Stimulated activated CD4-positive, alpha-beta T cell treated with anti-CD3 and anti-CD28 coated beads, Interleukin-1b, Interleukin-23, amount 100 ng/mL, for 24 hours (primary cell): ENCODE measurements at places on chromosomes 4 and X.
A peak's percentile ranks its signal among the peaks of the same experiment; 100 is the strongest.

DNA sequence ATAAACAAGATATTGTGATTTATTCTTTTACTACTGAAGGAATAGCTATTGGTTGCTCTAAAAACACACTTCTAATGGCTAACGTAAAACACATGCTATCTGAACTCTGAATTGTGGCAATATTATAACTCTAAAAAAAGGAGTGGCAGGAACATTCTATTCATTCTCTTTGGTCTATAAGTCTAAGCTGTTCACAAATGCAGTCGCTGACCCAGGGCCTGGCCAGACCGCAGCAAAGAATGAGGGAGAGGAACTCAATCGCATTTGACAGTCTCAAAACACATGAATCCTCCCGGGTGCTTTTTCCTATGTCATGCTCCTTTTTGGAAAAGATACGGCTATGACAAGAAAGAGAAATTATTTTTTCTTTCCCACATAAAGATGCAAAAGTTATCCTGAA, 651.6 kb upstream of the PITX2 start:
- no peak for DNase-seq

- DNase-seq, result no peak
These were observed 180.2 kb downstream of the ARAP2 start for GRCh38 chr4:36064117-36064516.

- DNase-seq, result no peak
These were observed 103.9 kb downstream of the ARAP2 start for GRCh38 chr4:36140421-36140820.

DNA sequence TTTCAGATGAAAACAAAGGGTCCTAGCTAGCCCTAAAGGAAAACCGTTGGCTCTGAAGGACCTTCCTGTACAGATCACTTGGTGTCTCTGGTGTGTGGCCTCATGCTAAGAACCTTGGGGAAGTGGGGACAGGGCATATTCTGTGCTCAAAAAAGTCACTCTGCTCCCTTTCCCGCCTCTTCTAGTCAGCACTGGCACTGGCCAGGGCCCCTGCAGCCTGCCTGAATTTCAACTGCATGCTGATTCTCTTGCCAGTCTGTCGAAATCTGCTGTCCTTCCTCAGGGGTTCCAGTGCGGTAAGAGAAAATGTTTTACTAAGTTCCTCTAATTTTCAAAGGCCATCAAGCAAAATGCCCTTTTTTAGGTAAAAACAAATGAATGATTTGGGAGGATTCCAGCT, 3.4 kb downstream of the CYBB start:
- no peak for DNase-seq

DNA sequence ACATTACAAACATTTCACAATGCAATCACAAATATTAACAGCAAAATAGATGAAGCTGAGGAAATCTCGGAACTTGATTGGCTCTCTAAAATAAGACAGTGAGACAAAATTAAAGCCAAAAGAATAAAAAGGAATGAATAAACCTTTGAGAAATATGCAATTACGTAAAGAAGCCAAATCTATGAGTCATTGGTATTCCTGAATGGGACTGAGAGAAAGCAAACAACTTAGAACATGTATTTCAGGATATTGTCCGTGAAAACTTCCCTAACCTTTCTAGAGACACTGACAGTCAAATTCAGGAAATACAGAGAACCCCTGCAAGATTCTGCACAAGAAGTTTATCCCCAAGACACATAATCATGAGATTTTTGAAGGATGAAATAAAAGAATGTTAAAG, 48.4 kb upstream of the SPANXN2 start:
- DNase-seq, result no peak

- no peak for DNase-seq
These were observed 214.8 kb downstream of the SPCS3 start for GRCh38 chr4:176534566-176534965.

GRCh38 chr4:107870236-107870635, 45.5 kb downstream of the SGMS2 start:
- no peak for DNase-seq

GRCh38 chrX:45068569-45068968, 132.1 kb downstream of the DIPK2B start:
- no peak for DNase-seq

GRCh38 chr4:110472583-110473329, 3.2 kb upstream of the ENPEP start:
- no peak for DNase-seq

- no peak for DNase-seq
These were observed 97.2 kb upstream of the EOLA2 start for GRCh38 chrX:150035531-150035930.

- no peak for DNase-seq
These were observed 557.7 kb upstream of the SLIT2 start for GRCh38 chr4:19693936-19694570.

DNA sequence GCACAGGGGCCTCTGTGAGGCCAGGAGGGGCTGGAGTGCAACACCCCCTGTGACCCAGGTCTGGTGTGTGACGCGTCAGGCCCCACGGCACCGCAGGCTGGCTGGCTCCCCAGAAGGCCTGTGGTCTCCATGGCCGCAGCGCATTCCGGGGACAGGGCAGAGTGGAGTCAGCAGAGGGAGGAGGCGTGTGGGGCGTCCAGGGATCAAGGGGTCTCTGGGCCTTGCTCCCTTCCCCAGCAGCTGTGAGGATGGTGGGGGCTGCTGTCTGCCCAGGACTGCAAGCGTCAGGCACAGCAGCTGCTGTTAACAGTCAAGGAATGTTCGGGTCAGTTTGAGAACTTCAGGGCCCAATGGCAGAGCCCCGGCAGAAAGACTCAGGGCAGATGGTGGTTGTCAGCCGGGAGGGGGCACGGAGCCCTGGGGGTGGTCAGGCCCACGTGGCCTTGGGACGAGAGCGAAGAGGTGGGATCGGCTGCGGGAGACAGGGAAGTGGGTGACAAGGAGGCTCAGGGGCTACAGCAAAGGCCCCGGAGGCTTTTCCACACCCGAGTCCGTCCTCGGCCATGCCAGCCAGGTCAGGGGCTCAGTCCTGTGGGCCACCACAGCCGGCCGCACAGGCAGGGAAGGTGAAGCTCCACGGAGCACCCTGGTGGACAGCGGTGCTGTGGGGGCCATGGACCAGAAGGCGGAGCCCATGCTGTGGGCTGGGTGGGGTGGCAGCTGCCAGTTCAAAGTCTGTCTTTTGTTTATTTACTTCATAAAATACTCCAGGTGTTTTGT, 18.3 kb downstream of the PCGF3 start:
- DNase-seq, result no peak

- DNase-seq, result peak; percentile 57
These were observed 14.5 kb upstream of the FGG start for GRCh38 chr4:154626793-154627484.

- DNase-seq, result no peak
These were observed 103.4 kb upstream of the HS3ST1 start for GRCh38 chr4:11532138-11532537.

DNA sequence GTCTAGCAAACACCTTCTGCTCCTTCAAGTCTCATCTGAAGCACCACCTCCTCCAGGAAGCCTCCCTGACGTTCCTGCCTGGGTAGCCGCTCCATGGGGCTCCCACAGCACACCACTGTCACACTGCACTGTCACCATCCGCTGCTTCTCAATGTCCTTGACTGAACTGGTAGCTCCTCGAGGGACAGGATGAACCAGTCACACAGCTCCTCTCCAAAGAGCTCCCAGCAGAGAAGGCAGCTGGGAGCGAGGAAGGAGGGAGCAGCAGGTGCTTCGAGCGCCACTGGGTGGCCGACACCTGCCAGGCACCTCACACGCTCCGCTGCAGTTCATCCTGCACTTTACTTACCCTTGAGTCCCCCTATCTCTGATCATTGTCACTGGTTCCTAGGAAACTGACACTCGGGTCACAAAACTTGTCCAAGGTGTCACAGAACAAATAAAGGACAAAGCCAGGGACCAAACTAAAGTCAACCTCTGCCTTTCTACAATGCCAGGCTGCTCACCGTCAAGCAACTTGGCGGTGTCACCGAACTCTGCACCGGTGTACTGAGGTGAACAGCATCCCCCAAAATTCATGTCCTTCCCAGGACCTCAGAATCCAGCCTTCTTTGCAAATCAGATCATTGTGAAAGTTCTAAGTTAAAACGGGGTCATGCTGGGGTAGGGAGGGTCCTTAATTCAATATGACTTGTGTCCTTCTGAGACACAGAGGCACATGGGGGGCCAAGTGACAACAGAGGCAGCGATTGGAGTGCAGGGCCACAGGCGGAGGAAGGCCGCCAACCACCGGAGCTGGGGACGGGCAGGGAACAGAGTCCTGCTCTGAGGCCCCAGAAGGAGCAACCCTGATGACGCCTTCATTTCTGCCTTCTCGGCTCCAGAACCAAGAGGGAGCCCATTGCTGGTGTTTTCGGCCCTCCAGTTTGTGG, 5.5 kb upstream of the S100P start:
- no peak for DNase-seq

- DNase-seq, result no peak
These were observed 12.6 kb upstream of the JADE1 start for GRCh38 chr4:128796934-128797333.

DNA sequence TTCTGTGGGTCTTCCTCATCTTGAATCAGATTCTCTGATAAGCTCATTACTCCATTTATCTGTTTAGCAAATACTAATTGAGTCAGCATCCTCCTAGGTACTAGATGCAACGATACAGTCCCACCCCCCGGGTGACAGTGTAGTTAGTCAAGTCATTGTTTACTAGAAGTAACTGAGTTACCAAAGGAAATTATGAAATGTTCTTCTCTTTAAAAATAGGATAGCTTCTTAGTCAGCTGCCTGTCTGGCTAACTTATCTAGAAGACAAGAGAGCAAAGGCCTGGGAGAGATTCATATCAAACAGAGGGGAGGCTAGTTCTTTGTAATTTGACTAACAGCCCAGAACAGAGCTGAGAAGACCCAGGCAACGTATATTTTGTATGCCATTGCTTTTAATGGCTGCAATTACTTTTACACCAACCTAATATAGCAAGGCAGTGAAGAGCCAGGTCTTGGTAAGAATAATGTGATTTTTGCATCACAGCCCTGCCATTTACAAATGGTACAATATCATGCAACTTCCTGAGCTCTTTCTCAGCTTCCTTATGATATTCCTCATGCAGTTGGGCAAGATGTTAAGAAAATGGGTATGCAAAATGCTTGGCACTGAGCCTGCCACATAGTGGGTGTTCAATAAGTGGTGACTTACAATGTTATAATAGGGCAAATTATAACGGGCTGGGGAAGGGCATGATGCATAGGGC, 149.9 kb downstream of the CHIC2 start:
- DNase-seq, result no peak

DNA sequence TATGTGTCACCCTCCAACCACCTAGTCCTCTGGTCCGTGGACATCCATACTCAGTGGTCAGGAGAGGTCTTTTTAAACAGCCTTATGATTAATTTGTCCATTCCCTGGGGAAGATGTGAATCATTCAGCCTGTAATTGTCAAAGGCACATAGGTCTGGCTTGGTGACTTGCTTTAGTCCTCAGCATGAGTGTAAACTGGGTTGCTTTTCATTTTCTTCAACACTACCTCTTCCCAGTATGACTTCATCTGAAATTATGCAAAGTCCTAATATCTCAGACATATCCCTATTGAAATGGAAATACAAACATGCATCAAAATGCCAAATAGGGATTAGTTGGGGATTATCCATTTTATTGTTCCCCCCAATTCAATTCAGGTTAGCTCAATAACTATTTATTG, 208.3 kb upstream of the AMOT start:
- no peak for DNase-seq

DNA sequence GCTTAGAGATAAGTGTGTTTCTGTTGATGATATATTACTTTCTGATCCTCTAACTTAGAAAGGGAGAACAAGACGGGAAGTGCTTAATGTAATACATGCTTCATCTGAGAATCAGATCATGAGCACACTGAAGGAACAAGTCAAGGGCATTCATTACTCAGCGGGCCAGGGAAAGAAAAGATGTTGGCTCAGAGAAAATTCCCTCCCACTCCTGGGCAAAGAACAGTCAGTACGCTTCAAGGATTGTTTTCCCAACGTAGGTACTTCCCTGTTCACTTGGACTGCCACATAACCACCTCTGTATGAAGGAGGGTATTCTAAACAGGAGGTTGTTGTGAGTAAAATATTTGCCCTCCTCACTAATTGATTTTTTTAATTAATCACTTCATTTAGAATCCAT, 374.5 kb upstream of the FMR1 start:
- DNase-seq, result no peak

DNA sequence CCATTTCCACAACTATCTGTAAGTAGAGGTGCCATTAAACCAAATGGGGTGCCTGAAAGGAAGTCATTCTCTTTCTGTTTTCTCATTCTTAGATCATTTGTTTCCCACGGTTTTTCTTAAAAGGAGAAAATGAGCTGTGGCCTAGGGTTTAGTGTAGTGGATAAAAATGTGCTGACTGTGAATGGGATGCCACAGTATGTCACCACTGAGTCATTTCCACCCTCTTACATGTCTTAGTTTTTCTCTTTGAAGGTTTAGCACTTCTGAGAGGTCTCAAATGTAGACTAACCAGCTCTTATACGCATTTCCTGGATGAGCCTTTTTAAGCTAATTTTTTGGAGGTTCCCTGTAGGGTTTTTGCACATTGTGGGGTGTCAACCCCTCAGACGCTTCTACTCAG, 244.5 kb upstream of the SPANXN1 start:
- no peak for DNase-seq

DNA sequence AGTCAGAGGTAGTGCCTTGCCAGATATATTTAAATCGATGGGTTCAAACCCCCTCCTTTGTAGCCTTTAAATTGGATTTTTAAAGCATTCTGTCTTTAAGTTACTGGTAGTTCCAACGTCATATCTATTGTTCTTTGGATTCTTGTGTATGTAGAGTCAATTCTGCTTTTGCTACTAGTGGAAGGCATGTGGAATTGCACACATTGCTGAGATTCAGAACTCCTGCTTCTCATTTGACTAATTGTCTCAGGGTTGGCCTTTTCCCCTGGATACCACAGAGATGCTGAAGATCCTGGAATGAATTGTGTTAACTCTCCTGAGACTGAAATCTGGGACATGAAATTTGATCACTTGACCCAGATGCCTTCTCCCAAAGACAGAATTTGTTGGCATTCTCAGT, 328.3 kb upstream of the RPS6KA3 start:
- no peak for DNase-seq

DNA sequence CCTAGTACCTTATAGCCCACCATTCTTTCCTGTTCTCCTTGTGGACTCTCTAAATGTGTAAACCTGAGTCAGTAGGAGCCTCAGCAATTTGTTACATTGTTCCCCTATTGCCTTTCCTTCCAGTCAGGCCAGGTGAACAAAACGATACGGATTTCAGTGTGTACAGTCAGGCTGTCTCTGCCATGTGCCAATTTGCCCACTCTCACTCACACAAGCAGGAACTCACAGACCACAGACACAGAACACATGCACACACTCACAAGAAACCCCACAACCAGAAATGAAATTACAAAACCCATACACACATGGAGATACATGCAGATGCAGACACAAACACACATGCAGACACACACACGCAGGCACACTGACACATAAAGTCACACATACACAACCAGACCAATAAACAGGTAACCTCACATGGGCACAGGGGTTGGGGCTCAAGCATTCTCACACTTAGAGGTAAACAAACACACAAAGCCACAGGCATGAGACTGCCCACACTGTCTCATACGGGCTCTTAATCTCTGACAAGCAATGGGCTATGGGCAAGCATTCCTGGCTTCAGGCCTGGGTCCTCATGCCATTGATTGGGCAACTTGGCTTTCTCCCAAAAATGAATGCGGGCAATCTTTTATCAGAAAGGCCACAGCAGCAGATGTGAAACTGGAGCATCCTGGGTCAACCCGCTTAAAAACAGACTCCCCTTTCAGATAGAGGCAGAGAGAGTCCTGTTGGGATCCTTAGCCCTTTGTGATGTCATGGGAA, 68.7 kb downstream of the NBDY start:
- no peak for DNase-seq
